ENCODE measurements at places on chromosomes 3 and 15.
A peak's percentile ranks its signal among the peaks of the same experiment; 100 is the strongest.

DNA sequence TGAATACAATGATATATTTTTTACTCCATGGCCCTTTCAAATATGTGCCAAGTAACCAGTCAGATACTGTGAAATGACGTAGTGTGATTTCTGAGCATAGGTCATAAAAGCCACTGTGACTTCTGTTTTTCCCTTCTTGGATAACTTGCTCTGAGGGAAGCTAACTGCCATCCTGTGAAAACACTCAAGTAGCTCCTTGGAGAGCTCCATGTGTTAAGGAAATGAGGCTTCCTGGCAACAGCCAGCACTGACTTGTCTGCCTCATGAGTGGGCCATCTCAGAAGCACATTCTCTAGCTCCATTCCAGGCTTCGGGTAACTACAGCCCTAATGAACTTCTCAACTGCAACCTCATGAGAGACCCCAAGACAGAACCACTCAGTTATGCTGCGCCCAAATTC is 9.5 kb upstream of the CCDC80 start:
- H3K4me3 ChIP-seq: no peak overlapping the region
- H3K27ac ChIP-seq: no peak overlapping the region
- H3K27me3 ChIP-seq: no peaks in the 10 kb centered on the region
- H3K36me3 ChIP-seq: no peaks in the 10 kb centered on the region
- H3K4me1 ChIP-seq: no peaks in the 10 kb centered on the region
- DNase-seq: no peak

DNA sequence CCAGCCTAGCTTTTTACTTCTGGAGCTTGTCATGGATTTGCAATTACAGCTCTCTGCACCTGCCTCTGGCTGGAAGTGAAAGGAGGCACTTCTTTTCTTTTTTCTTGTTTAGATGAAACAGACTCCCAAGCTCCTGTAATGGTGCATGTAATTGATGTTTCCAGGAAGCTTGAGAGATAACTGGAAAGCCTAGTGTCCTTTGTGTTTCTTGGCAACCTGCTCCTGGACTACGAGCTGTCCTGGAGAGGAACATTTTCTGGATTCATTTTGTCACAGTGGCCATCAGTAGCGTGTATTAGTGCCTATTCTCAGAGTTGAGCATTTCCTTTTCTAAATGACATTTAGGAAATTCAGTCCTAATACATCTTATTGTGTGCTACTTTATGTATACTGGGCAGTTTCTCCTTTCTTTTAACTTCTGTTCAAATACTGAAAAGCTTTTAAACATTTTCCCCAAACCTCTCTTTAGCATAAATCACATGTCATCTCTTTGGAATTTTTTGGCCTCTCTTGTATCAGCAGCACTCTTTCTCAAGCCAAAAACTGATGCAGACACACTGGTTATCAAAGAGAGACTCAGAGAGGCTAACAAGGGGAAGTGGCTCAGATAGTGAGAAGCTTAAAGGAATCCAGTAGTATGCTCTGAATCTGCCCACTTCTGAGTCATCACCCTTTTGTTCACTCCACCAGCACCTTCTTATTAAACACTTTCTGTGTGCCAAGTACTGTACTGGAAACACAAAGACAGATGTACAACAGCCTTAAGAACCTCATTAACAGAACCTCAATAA is 62.6 kb upstream of the SLC2A2 start:
- H3K36me3 ChIP-seq: peaks cover 2% of the 10 kb centered on the region
- H3K4me1 ChIP-seq: peaks cover 8% of the 10 kb centered on the region
- peak; percentile 6 for DNase-seq
- no peak overlapping the region for H3K4me3 ChIP-seq
- no peak overlapping the region for H3K27ac ChIP-seq
- no peaks in the 10 kb centered on the region for H3K27me3 ChIP-seq

GRCh38 chr15:33132722-33133345 is 61.7 kb downstream of the FMN1 start:
- DNase-seq: peak; percentile 68
- no peaks in the 10 kb centered on the region for H3K36me3 ChIP-seq
- H3K4me3 ChIP-seq: no peak overlapping the region
- no peak overlapping the region for H3K27ac ChIP-seq
- no peaks in the 10 kb centered on the region for H3K4me1 ChIP-seq

DNA sequence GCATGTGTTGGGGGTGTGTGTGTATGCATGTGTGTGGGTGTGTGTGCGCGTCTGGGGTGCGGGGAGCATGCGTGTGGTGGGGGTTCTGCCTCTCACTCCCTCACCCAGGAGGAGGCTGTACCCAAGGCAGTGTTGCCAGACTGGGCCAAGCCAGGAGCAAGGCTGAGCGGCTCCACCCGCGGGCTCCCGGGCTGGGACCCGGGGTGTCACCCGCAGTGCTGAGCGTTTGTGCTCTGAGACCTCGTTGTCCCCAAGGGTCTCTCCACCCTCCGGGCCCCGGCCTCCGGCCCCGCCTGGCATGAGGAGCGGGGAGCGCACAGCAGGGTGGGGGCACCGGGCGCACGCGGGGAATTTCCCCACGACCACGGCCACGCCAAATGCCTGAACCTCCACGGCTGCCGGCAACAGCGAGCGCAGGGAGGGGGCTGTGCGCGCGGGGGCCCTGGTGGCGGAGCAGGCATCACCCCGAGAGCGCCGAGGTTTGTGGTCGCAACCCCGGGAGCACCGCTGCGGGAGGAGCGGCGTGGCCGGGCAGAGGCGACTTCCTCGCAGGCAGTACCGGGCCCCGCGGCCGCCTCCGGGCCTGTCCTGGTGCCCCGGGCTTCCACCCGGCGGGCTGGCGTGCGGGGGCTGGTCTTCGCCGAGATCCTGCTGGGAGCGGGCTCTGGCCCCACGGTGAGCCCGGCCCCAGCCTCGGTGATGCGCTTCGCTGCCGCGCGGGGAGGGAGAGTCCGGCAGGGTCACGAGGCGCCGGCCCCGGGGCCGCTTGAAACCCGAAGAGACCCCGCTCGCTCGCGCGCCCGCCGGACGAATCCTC is 7.4 kb upstream of the OCA2 start:
- no peak overlapping the region for H3K27ac ChIP-seq
- H3K36me3 ChIP-seq: no peaks in the 10 kb centered on the region
- H3K4me3 ChIP-seq: peak overlapping the region; percentile 24
- H3K27me3 ChIP-seq: peaks cover 22% of the 10 kb centered on the region
- peak; percentile 41 for DNase-seq

DNA sequence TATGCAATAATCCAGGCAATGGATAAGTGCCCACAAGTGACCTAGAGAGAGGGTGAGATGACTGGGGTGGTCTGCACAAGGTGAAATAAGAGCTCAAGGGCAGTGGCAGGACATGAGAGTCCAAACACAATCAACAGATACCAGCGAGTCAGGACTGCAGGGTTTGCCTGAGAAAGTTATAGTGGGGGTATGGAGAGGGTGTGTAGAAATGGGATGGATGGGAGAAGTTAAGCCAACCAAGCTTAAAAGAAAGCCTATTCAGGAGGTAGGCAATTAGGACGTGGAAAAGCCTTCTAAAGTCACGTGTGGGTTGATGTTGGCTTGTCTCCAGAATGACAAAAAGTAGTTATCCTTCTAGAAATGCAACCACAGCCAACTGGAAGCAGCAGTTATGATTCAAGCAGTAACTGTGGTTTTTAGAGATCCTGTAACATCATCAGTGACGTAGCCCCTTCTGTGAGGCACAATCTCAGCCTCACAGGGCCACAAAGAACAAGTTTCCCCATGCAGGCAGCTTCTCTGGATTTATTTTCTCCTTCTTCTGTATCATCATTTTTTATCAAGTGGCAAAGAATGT is 56.1 kb downstream of the FAM174B start:
- H3K27me3 ChIP-seq: no peaks in the 10 kb centered on the region
- no peak for DNase-seq
- H3K36me3 ChIP-seq: no peaks in the 10 kb centered on the region
- no peaks in the 10 kb centered on the region for H3K4me1 ChIP-seq
- no peak overlapping the region for H3K27ac ChIP-seq
- no peak overlapping the region for H3K4me3 ChIP-seq

- H3K27me3 ChIP-seq: no peaks in the 10 kb centered on the region
- H3K36me3 ChIP-seq: no peaks in the 10 kb centered on the region
- H3K4me1 ChIP-seq: no peaks in the 10 kb centered on the region
- no peak overlapping the region for H3K27ac ChIP-seq
- no peak overlapping the region for H3K4me3 ChIP-seq
Observed at GRCh38 chr3:11543948-11544387, 99.7 kb downstream of the VGLL4 start.

GRCh38 chr15:66780172-66780972 is 78.3 kb downstream of the SMAD6 start:
- peaks cover 3% of the 10 kb centered on the region for H3K4me1 ChIP-seq
- H3K36me3 ChIP-seq: peaks cover 77% of the 10 kb centered on the region
- no peaks in the 10 kb centered on the region for H3K27me3 ChIP-seq
- peak overlapping the region; percentile 85 for H3K27ac ChIP-seq
- DNase-seq: peak; percentile 64
- no peak overlapping the region for H3K4me3 ChIP-seq

DNA sequence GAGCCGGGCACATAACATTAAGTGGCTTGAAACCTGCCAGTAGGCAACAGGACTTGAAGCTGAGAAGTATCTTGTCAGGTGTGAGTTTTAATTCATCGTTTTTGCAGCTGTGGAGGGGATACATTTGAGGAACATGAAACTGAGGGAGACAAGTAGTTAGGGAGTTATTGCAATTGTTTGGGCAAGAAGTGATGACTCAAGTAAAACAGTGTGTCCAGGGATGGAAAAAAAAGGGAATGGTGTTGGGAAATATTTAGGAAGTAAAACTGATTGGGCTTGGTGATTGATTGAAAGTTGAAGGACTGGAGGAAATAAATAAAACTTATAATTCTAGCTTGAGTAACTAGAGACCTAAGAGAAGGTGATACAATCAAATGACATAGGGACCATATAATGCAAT is 85.5 kb downstream of the NCEH1 start:
- no peaks in the 10 kb centered on the region for H3K4me1 ChIP-seq
- DNase-seq: no peak
- H3K36me3 ChIP-seq: no peaks in the 10 kb centered on the region
- no peak overlapping the region for H3K4me3 ChIP-seq

GRCh38 chr3:171309906-171310359 is 150.3 kb downstream of the TNIK start:
- no peak for DNase-seq
- no peaks in the 10 kb centered on the region for H3K27me3 ChIP-seq
- H3K4me3 ChIP-seq: no peak overlapping the region
- no peak overlapping the region for H3K27ac ChIP-seq
- H3K4me1 ChIP-seq: no peaks in the 10 kb centered on the region

DNA sequence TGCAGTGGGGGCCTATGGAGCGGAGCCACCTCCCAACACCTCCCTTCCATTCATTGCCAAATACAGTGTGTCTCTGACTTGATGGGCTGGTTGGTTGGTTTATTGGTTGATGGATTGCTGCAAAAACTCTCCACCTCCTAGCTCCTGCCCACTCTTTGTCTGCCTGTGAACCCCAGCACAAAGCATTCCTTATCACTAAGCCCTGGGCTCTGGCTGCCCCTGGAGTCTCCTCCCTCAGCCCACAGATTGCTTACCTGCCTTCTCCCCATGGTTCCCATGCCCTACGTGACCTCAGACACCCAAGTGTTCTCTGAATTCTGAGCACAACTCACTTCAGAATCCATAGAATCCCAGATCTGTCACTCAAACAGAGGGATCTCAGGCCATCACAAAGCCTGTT is 139.1 kb upstream of the TPM1 start:
- no peaks in the 10 kb centered on the region for H3K36me3 ChIP-seq
- H3K4me1 ChIP-seq: peaks cover 2% of the 10 kb centered on the region
- no peak overlapping the region for H3K27ac ChIP-seq
- H3K4me3 ChIP-seq: no peak overlapping the region
- no peaks in the 10 kb centered on the region for H3K27me3 ChIP-seq
